MCF 10A (cell line): ENCODE measurements at places on chromosomes 7 and 10.

- DNase-seq: no peak
These were observed 588.8 kb downstream of the REEP3 start for GRCh38 chr10:64109926-64110495.

DNA sequence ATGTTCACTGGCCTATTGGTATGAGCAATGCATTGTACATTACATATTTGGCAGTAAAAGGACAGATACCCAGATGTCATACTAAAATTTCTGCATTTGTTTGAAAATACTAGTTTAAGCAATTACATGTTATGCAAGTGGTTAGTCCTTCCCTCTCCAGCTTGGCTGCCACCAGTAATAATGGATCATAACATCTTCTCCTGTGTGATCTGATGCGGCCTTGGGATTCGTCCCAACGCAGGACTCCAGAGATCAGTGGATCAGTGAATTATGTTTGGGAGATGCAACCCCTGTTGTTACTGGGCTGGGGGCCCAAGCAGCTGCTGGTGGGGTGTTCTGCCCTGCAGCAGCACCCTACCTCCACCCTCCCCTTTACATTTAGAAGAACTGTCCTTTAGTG is 11.2 kb upstream of the PDK4 start:
- no peak for DNase-seq

GRCh38 chr7:121202125-121202524 is 126.7 kb upstream of the WNT16 start:
- no peak for DNase-seq

DNA sequence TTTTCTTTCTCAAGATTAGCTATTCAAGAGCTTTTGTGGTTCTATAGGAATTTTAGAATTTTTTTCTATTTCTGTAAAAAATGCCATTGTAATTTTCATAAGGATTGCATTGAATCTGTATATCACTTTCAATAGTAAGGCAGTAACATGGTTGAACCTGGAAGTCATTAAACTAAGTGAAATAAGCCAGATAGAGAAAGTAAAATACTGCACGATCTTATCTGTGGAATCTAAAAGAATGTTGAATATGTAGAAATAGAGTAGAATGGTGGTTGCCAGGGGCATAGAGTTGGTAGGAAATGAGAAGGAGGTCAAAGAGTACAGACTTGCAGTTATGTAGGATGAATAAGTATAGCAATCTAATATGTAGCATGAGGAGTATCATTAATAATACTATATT is 1073.5 kb upstream of the LRRN3 start:
- DNase-seq: no peak

DNA sequence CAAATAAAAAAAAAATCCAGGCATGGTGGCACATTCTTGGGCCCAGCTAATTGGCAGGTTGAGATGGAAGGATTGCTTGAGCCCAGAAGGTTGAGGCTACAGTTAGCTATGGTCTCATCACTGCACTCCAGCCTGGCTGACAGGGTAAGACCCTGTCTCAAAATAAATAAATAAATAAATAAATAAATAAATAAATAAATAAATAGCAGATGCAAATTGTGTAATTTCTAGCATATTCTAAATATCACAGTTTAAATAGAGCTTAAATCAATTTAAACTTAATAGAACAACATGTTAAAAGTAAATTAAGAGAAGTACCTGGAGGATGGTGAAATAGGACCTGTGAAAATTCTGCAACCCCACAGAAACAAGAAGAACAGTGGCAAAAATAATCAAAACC is 290.5 kb downstream of the TFEC start:
- no peak for DNase-seq

DNA sequence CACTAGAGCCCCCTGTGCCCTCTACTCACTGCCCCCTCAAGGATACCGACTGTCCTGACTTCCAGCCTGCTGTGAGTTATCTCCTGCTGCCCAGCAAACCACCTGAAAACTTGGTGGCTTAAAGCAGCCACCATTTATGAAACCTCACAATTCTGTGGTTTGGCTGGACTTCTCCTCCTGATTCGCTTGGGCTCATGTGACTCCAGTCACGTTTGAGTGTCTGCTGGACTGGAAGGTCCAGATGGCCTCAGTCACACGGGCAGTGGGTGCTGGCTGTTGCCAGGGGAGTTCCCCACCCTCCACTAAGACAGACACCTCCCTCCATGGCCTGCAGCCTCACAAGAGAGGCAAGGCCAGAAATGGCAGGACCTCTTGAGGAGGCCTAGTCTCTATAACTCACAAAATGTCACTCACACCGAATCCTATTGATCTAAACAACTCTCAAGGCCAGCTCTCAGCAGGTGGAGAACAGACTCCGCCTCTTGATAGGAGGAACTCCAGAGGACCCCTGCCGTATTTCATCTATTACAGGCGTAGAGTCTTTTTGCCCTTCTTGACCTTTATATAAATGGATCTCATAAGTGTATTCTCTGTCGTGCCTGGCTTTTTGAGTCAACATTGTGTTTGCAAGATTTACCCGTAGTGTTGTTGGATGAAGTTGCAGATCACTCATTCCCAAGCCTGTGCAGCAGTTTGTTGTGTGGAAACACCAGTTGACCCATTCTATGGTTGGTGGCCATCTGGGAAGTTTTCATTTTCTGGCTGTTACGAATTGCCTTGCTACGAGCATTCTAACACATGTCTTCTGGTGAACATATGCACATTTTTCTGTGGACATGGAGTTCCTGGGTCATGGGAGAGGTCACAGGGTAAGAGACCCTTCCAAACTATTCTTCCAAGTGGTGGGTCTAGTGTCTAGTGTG is 48.3 kb downstream of the ZMIZ1 start:
- DNase-seq: no peak

DNA sequence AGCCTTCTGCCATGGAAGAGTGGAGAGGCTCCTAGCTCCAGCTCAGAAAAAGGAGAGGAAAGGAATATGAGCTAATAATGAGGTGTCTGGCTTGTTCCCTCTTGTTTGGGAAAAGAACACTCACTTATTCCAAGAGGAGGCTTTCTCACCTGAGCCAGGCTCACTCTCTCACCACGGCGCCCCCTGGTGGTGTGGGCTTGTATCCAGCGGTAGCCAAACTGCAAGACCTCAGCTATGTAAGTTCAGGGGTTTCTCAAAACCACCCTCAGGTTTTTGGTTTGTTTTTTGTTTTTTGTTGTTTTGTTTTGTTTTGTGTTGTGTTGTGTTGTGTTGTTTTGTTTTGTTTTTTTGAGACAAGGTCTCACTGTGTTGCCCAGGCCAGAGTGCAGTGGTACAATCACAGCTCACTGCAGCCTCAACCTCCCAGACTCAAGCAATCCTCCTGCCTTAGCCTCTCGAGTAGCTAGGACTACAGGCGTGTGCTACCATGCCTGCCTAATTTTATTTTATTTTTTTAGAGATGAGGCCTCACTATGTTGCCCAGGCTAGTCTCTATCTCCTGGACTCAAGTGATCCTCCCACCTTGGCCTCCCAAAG is 124.0 kb downstream of the TMEM130 start:
- DNase-seq: peak; percentile 81

DNA sequence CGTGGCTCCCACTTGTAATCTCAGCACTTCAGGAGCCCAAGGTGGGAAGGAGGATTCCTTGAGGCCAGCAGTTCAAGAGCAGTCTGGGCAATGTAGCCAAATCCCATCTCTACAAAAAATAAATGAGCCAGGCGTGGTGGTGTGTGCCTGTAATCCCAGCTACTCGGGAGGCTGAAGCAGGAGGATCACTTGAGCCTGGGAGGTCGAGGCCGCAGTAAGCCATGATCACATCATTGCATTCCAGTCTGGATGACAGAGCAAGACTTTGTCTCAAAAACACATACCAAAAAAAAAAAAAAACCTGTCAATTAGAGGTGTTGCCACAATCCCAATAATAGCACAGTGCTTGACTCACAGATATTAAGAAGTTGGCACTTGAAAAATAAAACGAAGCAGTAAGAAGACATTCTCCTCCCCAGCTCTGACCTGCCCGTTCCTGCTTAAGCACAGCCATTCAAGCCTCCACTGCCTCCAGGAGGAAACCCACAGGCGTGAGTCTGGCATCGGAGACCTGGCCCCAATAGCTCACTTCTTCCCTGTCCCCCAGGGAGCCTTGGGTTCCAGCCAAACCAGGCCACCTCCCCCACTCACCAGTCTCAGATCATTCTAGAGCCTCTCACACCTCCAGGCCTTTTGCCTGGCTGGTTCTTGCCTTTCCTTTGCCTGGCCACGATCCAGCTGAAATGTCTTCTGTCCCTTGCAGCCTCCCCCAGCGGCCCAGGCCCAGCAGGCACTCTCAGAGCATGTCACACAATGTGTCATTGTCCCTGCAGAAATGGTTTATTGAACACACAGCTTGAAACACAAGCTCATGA is 45.3 kb upstream of the GTF2I start:
- DNase-seq: peak; percentile 85

DNA sequence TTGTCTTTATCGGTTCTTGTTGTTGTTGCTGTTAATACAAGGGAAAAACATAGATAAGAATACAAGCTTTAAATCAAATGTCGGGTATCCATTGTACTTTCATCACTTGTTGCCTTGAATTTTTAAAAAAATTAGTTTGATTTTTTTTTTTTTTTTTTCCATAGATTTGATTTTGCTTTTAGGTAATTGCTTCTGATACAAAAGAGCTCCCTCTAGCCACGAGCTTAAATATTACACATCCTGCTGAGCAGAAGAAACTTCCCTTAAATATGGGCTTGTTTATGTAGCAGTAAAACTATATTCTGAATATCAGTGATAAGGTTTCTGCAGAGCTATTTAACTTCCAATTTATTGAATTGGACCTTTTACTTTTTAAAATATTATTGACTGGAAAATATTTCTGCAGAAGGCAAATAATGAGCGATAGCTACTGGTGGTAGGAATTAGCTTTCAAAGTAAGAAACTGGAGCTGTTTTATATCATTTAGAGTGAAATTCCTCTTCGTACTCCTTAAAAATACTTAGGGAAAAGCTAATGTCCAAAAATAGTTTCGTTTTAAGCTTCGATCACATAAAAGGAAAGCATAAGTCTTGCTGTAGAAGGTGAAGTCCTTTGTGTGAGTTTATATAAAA is 216.9 kb downstream of the POLR1F start:
- DNase-seq: peak; percentile 28

DNA sequence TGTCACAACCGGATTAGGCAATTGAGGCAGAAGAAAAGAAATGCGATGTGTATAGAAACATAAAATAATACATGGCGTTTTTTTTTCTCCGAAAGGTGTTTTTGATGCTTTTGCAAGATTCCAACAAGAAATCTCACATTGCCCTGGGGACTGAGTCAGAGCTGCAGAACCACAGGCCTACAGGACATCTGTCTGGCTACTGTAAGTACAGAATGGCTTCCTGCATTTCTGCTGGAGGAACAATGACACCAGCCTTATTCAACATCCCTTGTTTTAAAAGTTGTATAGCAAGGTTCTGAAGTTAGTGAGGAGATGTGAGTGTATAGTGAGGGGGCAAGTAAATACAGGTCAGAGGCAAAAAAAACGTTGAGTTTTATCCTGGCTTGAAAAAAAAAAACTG is 256.4 kb downstream of the ABCA13 start:
- peak; percentile 19 for DNase-seq

DNA sequence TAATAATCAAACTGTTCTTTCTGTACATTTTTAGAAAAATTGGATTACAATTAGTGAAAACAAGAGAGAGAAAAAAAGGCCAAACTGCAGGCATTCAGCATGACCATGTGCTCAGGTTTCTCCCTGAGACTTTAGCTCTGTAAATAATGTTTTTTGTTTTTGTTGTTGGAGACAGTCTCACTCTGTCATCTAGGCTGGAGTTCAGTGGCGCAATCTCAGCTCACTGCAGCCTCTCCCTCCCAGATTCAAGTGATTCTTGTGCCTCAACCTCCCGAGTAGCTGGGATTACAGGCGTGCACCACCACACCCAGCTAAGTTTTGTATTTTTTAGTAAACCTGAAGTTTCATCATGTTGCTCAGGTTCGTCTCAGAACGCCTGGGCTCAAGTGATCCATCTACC is 23.0 kb downstream of the BZW2 start:
- DNase-seq: no peak

DNA sequence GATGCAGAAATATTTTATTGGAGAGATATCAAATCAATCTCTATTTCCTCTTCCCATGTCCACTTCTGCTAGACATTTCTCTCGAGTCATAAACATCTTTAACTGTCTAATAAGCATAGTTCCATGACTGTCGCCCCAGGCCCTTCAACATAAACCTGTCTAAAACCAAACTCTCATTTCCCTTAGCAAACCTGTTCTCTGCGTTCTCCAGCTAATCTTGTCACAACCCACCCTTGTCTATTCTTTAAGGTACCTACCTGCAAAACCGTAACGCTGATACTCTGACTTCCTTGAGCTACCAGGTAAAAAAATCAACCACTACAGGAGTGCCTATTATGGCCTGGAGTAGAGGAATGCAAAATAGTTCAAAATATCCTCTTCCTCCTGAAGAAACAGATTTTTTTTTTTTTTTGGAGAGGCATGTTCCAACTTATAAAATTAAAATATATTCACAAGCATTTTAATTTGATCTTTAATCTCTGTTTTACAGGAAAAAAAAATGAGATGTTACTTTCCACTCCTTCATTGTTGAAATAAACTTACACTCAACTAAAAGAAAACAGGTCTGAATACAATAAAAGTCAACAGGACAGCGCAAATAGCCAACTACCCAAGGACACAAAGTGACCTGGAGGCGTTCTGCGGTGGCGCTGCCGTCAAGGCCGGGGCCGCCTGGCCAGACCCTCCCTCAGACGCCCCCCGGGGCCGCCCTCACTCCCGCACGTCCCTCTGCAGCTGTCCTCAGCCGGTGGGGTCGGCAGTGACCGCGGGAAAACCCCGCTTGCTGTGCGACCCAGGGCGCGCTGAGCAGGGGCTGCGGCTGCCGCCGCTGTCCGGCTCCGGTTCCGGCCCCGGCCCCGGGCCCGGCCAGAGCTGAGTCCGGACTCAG is 765 bp downstream of the SLC25A40 start:
- peak; percentile 13 for DNase-seq

DNA sequence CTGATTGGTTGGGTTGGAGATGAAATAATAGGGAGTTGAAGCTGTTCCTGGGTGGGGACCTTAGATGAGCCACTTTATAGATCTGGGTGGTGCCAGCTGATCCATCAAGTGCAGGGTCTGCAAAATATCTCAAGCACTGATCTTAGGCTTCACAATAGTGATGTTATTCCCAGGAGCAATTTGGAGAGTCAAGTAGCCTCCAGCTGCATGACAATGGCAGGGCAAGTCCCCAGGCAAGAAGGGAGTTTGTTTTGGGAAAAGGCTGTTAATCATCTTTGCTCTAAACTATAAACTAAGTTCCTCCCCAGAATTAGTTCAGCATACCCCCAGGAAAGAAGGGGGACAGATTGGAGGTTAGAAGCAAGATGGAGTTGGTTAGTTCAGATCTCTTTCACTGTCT is 47.7 kb upstream of the WAPL start:
- no peak for DNase-seq

- DNase-seq: no peak
These were observed 793 bp downstream of the FOXL3 start for GRCh38 chr7:290554-291372.
